ENCODE measurements at places on chromosomes 2 and 18.

GRCh38 chr18:68723539-68723938 is 8.6 kb upstream of the TMX3 start:
- DNase-seq = no peak

- no peak for DNase-seq
Observed at GRCh38 chr2:138432971-138433370, 68.6 kb upstream of the SPOPL start.

- DNase-seq = no peak
Observed at GRCh38 chr2:222322236-222322635, 23.4 kb upstream of the PAX3 start.

DNA sequence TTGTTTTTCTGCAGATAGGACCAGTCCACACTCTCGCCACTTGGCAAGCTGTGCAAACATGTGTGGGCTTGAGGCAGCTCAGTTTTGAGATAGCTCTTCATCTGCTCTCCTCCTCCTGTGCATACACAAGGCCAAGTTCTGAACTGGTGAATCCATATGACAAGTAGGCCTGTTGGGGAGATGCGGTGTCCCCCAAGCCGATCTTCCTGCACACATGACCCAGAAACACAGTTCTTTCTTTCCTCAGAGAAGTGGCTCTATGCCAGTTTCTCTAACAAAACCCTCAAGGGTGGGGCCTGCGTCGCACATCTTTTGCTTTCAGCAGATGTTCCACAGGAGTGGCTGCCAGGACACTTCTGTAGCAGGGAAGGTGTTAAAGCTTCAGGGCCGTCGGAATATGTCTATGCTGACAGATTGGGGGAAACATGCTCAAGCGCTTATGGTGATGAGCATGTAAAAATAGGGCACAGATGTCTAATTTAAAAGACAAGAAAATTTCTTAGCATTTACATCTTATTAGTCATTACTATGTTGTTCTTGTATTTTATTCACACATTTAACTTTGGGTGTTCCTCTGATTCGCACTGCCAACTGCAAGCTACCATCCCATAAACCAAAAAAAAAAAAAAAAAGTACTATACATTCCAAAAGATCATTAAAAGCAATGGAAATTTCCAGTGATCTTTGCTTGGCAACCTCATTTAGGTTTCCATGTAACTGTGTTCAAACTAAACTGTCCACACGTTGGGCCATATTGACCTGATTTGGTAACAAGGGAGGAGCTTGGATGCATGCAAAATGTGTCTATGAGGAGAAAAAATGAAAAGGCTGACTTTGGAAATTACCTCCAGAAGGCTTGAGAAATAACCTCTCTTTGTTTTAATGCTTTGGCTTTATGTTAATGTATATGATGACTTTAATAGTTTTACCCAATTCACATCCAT is 1055.5 kb upstream of the KLHL29 start:
- DNase-seq = no peak

GRCh38 chr2:7116511-7116910 is 199.3 kb downstream of the RNF144A start:
- no peak for DNase-seq

DNA sequence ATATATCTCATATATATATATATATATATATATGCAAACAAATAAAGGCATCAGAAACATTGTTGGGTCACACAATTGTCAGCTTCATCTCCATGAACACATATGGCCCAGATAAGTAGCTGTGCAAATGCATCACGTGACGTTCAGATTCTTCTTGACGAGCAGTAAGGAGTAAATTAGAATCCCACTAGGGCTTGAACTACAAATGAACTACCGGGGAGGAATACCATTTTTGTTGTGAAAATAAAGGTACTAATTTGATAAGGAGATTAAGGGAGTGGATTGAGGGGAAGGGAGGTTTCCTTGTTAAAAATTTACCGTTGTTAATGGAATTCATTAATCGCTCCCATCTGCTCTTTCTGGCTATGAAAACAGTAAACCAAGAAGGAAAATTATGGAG is 186.5 kb upstream of the COPS8 start:
- DNase-seq = no peak

DNA sequence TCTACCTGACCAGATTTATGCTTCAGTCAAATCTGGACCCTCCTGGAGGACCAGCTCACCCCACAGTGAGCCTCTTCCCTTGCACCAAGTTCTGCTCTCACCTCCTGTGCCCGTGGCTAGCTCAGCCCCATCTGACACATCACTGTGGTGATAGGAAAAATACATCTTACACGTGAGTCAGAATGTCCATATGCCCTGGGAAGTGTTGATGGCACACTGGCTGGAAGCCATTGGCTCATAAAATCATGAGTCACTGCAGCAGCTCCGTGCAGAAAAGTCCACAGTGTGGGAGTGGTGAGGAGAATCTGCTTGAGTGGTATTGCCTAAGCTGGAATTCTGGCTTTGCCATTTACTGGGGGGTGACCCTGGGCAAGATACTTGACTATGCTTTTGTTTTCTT is 42.6 kb upstream of the RAPGEF4 start:
- no peak for DNase-seq

DNA sequence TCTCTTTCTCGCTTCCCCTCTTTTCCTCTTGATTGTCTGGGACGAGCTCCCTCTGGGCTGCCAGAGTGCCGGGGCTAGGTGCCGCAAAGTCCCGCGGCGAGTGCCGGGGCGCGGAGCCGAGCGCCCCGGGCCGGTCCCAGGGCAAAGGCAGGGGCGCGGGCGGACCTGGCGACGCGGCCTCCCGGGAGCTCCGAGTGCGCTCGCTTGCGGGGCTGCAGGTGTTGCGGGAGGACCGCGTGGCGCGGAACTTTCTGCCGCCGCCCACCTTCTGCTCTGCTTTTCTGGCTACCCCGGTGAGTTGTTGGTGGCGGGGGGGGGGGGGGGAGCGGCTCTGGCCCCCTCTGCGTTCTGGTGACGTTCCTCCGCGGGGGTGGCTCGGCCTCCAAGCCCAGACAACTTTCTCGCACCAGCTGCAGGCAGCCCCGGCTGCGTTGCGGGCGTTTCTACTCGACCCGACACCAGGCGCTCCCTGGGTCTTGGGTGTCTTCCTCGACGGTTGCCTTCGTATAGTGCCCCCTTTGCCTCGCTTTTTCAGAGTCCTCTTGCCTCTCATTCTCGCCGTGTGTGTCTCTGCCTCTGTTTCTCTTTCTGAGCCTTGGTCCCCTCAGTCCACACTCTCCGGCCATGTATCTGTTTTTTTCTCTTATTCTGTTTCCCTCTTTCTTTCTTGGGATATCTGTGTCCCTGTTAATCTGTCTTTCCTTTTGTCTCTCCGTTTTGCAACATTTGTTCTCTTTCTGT is 759 bp downstream of the GALNT13 start:
- no peak for DNase-seq

GRCh38 chr2:103781313-103781712 is 1019.5 kb downstream of the TMEM182 start:
- no peak for DNase-seq

DNA sequence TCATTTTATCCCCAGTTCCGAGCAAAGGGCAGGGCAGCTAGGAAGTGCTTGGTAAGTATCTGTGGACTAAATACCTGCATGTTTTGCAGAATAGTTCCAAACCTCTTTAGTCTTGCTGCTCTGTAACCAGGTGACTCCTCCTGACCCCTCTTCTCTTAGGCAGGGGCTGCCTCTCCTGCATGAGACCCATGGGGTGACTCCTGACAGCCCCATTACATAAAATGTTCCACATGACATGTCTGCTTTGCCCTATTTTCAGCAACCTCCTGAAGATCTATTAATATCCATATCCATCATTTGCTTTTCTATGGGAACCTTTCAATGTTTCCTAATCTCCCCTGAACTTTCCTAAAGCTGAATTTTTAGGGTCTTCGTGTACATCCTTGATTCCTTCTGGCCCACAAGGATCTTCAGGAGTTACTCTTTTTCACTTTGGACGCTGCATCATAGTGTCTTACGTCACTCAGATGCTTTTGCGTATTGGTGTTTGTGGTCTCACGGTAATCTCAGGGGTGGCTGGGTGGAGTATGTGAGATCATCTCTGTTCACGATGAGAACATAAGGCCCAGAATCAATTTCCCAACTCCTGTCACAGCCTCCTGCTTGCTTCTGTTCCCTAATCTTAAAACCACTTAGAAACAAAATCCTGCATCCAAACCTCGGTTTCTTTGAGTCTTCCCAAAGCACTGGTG is 76.6 kb downstream of the MAPK4 start:
- no peak for DNase-seq

DNA sequence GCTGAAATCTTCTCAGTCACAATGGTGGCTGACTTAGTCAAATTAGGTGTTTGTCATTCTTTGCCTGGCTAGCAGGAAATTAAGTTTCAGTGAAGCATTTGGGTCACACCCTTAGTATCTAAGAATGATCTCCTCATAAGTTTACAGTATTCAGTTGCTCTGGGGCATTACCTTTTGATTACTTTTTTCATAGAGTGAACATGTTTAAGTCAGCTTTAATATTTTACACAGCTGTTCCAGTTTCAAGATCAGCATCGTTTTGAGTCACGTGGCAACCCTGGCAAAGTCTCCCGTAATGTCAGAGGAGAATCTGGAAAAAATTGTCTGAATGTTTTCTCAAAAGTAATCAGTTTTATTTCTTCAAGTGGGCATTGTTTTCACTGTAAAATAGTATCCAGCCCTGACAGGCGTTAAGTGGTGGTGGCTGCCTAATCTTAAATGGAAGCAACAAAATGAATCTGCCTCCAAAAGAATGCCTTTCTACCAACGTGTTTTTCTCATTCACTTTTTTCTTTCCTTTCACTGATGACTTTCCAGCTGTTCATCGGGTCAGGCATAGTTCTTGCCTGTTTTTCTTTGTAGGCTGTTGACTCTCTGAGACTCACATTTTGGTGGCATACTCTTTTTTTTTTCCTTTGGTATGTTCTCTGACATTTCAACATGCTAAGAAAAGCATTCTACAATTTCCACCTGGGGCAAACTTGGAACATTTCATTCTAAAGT is 319.6 kb upstream of the TCF4 start:
- DNase-seq = no peak

GRCh38 chr2:173410579-173410978 is 55.9 kb downstream of the CDCA7 start:
- DNase-seq = no peak

DNA sequence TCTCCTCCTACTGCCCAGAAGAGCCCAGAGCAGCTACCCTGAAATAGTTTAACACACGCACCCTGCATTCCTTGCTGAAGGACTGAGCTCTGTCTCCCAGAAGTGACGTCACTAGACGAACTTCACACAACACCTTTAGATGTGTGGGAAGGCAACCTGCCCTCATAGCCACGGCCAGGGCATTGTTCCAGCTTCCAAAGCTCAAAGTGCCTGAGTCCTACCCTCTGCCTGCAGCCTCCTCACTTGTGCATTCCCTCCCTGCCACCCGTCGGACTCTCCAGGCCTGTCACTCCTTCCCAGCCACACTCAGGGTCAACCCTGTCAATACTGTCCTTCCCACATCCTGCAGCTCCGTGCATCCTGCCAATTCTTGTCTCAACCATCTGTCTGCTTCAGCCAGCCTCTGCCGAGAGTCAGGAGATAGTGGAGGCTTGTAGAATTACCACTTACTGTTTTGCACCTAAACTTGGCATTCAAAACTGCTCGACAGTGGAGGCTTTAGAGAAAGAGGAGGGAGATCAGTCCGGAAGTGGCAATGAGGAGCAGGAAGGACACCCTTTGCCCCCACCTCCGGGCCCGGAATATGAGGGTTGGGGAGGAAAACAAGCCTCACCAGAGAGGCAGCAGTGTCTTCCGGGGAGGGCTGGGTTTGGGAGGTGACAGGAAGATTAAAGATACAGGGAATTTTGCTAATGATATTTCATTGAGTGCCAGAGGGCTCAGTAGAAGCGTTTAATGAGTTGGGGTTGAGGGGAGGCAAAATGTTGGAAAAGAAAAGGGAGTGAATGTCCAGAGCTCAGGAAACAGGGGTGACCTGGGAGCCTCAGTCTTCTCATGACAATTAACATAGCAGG is 72.3 kb upstream of the ATG16L1 start:
- DNase-seq = no peak

GRCh38 chr2:9895669-9896590 is 52.7 kb downstream of the TAF1B start:
- no peak for DNase-seq

DNA sequence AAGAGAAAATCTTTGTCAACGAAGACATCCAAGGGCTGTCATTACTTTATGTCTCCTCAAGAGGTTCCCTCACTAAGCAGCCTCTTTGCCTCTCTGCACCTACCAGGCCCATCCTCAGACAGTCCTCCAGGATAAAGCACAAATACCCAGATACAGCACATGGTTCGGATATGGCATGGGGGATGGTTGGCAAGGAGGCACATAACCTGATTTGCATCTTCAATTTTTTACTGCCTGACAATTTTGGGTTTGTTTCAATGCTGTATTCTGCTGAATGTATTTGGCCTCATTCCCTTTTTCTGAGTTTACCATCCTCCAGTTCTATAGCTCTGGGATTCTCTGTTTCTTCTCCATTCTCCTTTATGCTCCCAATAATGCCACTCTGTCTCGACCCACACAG is 78.8 kb downstream of the VIT start:
- DNase-seq = no peak

DNA sequence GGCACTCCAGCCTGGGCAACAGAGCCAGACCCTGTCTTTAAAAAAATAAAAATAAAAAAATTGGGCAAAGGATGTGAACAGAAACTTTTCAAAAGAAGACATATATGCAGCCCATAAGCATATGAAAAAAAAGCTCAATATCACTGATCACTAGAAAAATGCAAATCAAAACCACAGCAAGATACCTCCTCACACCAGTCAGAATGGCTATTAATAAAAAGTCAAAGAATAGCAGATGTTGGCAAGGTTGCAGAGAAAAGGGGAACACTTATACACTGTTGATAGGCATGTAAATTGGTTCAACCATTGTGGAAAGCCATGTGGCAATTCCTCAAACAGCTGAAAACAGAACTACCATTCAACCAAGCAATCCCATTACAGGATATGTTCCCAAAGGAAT is 204.1 kb upstream of the SRD5A2 start:
- no peak for DNase-seq

DNA sequence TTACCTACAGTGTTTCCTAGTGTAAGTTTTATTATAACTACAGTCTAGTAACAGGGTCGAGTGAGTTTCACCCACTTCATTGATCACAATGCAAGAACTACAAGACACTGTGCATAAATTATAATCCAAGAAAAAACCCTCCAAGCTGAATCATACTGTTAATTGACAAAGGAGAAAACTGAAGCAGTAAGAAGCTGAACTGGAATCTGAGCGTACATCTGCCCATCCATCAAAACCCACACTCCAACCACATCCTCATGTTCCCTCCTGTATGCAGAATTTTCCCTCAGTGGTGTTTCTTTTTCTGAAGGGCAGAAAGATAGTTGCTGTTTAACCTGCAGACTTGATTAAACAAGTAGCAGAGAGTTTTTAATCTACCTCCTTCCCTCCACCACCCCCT is 49.5 kb upstream of the KIDINS220 start:
- DNase-seq = no peak

DNA sequence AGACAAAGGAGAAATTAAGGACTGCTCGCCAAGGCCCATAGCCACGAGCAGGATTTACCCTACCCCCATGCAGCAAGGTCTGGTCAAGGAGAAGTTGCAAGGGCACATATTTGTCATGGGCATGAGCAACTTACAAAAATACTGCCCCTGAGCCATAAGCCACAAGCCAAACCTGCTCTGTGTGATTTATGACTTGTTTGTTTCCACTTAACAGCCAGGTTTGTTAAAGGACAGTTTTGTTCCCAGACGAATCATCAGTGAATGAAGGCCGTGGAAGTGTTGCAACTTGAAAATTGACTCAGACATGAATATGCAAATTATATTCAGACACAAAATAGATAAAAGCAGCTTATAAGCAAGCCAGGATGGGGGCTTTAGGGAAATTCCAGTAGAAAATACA is 31.3 kb upstream of the EVA1A start:
- no peak for DNase-seq
